ENCODE measurements at places on chromosomes 5 and 9.

GRCh38 chr5:353612-354580 lies 32.4 kb downstream of the AHRR start:
- DNase-seq: no peak

- no peak for DNase-seq
Observed at GRCh38 chr9:22158271-22158670, 149.2 kb upstream of the CDKN2B start.

- DNase-seq: peak; percentile 18
Observed at GRCh38 chr9:35035851-35036701, 36.3 kb downstream of the VCP start.

- no peak for DNase-seq
Observed at GRCh38 chr9:125911861-125912644, 164.9 kb downstream of the PBX3 start.

- DNase-seq: no peak
Observed at GRCh38 chr5:9838916-9839315, 208.8 kb upstream of the TAS2R1 start.

- DNase-seq: no peak
Observed at GRCh38 chr9:81032030-81032572, 657.2 kb downstream of the TLE1 start.

DNA sequence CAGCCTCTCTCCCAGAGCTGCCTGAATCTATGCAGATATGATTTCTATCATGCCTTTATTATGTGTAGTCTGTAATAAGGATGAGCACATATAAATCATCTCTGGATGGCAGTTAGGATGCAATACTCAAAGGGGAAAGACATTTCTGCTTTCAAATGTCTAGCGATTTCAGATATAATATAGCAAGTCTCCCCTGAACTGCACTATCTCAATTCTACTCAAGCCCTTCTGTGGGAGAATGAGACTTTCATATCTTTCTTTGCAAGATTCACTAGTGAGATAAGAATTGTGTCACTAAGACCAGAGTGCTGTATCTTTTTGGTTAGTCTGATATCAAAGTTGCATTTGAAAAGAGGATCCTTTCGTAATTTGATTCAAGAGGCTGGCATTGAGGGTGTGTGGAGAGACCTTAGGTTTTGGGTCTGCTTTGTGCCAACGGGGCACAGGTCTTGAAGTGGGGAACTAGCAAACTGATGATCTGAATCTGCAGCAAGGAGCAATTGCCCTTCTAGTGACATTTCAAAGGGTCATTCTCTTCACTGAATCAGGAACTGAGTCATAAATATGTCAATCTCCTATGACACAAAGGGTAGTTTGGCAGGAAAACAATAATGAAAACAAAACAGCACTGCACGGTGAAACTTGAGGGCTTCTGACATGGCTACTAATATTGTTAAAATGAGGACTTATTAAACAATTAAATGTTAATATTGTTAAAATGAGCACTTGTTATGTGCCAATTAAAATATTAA lies 305.5 kb upstream of the CLINT1 start:
- DNase-seq: no peak

GRCh38 chr9:7976856-7977255 lies 177.3 kb upstream of the DMAC1 start:
- no peak for DNase-seq

- DNase-seq: no peak
Observed at GRCh38 chr5:1757511-1757910, 42.1 kb downstream of the MRPL36 start.

- DNase-seq: no peak
Observed at GRCh38 chr5:67006500-67006848, 190.1 kb downstream of the CD180 start.

DNA sequence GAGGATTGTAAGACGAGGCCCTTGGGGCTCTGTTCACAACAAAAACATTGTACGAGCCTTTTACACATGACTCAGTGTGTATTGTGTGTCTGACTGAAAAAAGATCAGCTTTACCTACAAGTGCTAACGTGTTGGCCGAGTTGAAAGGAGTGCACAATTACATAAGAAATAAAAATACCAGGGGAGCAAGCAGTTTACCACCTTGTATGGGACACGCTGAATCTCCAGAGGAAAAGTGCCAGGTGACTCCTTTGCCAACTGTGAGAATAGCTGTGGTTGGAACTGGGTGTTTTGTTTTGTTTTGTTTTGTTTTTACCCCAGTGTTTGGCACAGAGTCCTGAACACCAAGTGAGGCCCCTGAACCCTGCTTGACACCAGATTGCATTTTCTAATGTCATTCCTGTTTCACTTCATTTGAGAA lies 32.8 kb upstream of the ZSWIM6 start:
- DNase-seq: no peak
